Stimulated activated CD8-positive, alpha-beta memory T cell treated with anti-CD3 and anti-CD28 coated beads, Interleukin-7, amount 100 ng/mL, for 4 hours (primary cell): ENCODE measurements at places on chromosomes 1 and 21.

- no peak for DNase-seq
These were observed 8.7 kb downstream of the TOR3A start for GRCh38 chr1:179090522-179090921.

- no peak for DNase-seq
These were observed 46.1 kb upstream of the HTR1D start for GRCh38 chr1:23263380-23263887.

DNA sequence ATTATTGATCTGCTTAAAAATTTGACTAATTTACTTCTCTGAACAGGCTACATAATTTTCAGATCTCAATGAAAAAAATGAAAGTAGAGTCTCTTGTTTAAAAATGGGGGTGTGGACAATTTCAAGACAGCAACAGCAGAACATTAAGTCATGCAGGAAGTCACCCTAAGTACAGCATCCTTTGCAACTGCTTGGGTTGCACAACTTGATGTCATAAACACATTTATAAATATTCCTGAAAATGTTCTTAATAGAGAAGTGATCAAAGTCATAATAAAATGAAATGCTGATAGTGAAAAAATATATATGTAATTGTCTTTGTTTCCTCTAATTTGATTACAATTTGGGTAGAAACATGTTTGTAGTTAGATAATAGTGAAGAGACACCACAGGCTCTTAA, 79.3 kb downstream of the TNNI3K start:
- no peak for DNase-seq

GRCh38 chr1:235953801-235954200, 87.1 kb upstream of the LYST start:
- no peak for DNase-seq

- DNase-seq: peak; percentile 77
These were observed at the start of gene OSBPL9 for GRCh38 chr1:51616903-51617708. Gene OSBPL9 (plus strand): TSS chr1:51617092. CDS start chr1:51617111, 19 bp downstream.

GRCh38 chr1:65813956-65814355, 21.3 kb downstream of the PDE4B start:
- no peak for DNase-seq

DNA sequence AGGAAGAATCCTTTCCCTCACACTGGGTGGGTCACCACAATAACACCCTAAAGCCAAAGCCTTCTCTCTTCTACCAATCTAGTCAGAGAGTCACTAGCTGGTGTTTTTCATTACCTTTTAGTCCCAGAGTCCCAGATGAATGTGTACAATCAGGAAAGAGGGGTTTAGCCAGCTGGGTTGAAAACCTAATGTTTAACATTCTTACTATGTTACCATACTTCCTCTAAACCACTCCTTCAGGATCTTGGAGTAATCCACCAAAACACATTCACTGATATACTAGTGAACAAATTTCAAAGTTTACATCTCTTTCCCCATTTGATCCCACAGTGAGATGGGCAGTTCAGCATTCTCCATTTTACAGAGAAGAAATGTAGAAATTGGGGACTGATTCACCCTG, 9.7 kb downstream of the LPAR3 start:
- DNase-seq: no peak

GRCh38 chr1:223712850-223713474, 623 bp downstream of the CAPN2 start:
- peak; percentile 51 for DNase-seq

GRCh38 chr1:178868706-178869105, 2.2 kb downstream of the ANGPTL1 start:
- DNase-seq: no peak

- DNase-seq: no peak
These were observed 441.4 kb downstream of the RPS6KC1 start for GRCh38 chr1:213492161-213493041.

- DNase-seq: no peak
These were observed 1086.3 kb upstream of the TMPRSS15 start for GRCh38 chr21:19489930-19490329.

GRCh38 chr1:186326009-186326408, 49.0 kb downstream of the TPR start:
- DNase-seq: no peak

GRCh38 chr1:116426401-116426800, 53.4 kb downstream of the ATP1A1 start:
- no peak for DNase-seq

GRCh38 chr1:93331412-93331811, 14.3 kb upstream of the DR1 start:
- DNase-seq: no peak

GRCh38 chr1:7948960-7949359, 8.3 kb upstream of the TNFRSF9 start:
- DNase-seq: no peak

- DNase-seq: no peak
These were observed 21.3 kb upstream of the COL16A1 start for GRCh38 chr1:31725134-31725533.

- DNase-seq: no peak
These were observed 36.0 kb downstream of the F5 start for GRCh38 chr1:169550294-169550693.

- DNase-seq: peak; percentile 3
These were observed 570 bp downstream of the KCND3 start for GRCh38 chr1:111988743-111989453.

- DNase-seq: no peak
These were observed 12.6 kb downstream of the DAB1 start for GRCh38 chr1:57411262-57411661.

GRCh38 chr1:173481195-173481772, 4.1 kb downstream of the PRDX6 start:
- no peak for DNase-seq

DNA sequence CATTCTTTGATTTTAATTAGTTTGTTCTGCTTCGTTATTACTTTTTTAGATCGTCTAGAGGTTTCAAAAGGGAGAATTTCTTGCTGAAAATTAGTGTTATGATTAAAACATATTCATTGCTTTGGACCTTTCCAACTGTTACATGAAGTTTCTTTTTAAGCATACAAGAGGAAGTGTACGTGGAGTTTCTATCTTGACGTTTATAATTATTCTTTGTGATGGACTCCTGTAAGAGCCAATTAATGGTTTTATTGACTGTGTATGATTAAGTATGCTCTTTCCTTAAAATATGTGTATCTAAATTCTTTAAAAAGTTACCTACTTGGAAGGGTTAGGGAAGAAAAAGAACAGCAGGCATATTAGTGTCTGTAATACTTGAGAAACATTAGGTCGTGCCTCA, 37.8 kb downstream of the SPEN start:
- DNase-seq: no peak

- DNase-seq: no peak
These were observed 460.1 kb downstream of the RPS6KC1 start for GRCh38 chr1:213511173-213511572.

GRCh38 chr1:43359696-43360095, 915 bp downstream of the CDC20 start:
- DNase-seq: no peak

DNA sequence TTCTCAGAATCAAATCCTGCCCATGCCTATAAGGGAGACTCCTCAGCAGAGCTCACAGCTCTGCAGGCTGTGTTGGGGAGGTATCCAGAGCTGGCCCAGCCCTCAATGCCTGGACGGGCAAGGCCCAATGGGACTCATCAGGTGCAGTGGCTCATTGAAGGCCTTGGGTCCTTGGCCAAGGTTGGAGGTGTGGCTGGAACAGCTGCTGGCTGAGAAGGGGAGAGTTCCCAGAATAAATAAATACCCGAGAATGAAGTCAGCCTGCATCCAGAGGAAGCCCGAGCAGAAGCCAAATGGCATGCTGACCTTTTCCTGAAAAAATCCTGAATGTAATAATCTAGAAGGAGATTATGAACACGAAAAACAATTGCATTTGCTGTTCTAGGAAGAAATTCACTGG, 25.2 kb upstream of the IKBKE start:
- DNase-seq: no peak

- DNase-seq: no peak
These were observed 359.8 kb upstream of the KAZN start for GRCh38 chr1:14238472-14239307.

DNA sequence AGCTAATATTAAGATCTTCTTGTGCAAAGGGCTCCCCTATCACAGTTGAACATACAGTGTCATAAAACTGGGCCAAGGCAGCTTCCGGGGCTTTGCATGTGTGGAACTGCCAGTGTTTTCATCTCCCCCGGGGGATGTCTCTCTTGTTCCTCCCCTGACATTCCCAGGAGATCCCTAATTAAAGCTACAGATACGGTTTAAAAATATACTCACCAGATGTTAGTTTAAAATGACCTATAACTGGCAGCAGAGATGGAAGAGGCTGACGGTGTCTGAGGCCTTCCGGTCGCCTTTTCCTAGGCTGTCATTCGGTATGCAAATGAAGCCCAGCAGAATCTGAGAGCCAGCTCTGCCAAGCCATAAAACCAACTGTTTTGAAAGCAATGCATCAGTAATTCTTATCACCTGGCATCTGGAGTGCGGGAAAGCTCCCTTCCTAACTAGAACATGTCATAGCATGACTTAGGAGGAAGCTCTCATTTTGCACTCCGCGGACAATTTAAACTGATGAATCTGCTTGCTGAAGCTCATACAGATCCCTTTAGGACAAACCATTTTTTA, 436.5 kb upstream of the VAMP3 start:
- no peak for DNase-seq

DNA sequence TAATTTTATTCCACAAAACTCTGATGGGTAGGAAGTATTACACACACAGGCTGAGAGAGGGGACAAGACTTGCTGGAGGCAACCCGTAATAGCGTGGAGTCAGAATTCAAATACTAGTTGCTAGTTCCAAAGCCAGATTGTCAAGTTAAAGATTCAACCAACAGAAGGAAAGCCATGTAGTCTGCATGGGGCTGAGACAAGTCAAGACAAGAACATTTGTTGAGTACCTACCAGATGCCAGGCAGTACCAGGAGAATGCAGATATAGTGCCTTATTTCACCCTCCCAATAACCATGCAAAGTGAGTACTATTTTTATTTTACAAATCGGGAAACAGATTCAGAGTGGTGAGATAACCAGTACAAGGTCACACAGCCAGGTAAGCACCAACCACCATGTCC, 110.4 kb upstream of the SPATA6 start:
- DNase-seq: no peak

DNA sequence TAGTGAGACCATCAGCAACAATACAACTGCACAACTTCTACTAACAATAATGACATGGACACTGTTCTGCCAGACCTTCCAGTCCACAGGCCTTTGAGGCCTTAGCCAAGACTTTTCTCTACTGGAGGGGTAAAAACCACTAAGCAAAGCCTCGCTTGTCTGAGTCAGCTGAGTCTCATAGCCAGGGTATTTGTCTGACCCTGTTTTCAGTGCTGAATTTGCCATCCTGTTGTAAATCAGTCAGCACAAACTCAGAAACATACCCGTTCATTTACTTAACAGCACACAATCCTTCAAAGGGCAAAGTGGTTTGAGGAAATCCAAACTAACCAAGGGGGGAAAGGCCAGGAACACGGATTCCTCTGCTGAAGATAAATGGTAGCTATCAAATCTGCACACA, 537.8 kb downstream of the SMYD3 start:
- no peak for DNase-seq

- DNase-seq: no peak
These were observed 94.4 kb upstream of the GREM2 start for GRCh38 chr1:240706150-240706935.
